ENCODE measurements at places on chromosomes 1 and 21.

DNA sequence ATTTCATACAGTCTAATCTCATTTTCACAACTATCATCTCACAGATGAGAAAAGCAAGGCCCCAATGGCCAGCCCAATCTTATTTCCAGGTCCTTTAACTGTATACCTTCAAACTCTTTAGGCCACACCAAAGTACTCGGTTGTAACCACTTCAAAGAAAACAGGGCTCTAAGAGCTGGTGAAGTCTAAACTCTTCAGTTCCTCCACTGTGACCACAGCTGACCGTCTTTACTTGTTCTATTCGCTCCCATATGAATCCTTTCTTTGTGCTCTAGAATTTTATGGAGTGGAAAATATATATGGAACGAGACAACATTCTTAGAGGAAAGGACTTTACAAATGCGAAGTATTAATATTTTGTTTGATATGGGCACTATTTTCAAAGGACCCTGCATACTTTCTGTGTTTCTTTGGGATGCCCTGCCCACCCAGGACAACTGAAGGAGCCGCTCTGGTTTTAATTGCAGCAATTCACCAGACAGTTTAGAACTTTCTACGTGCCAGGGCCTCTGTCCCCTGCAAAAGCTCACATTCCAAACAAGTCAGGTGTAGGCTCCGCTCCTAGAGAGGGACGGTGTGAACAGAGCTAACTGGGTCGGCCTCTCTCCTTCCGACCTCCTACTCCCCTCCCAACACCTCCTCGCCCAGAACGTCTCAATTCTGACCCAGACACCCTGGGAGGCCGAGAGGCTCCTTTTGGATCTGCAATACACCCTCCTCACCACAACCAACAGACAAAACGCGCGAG lies 15.7 kb downstream of the IER5 start:
- DNase-seq, result no peak

DNA sequence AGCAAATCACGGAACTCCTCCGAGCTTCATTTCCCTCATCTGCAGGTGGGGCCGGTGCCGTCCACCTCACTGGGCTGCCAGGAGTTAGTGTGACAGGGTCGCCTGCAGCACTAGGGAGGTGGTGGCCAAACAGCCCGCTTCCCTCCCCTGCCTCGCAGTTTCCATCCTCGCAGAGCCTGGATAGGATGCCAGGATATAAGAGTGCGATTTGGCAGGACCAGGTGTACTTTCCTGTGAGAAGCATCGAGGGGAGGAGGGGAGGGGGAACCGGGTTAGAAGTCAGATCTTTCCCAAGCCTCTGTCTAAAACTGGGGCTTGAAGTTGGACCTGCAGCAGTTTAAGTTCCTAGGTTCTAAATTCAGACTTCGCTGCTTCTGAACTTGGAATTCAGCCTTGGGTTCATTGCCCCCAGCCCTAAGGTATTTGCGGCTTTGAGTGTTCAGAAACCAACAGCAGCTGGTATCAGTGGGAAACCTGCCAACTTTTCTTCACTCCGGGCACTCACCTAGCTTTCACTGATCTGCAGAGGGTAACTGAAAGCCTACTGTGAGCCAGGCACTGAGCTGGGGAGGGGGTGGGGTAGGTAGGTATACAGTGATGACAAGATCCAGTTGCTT lies 1.7 kb upstream of the JUN start:
- DNase-seq, result no peak

- no peak for DNase-seq
These were observed 70.5 kb downstream of the IGSF21 start for GRCh38 chr1:18178111-18178510.

GRCh38 chr1:41175546-41175945 lies 66.6 kb downstream of the SCMH1 start:
- DNase-seq, result no peak

DNA sequence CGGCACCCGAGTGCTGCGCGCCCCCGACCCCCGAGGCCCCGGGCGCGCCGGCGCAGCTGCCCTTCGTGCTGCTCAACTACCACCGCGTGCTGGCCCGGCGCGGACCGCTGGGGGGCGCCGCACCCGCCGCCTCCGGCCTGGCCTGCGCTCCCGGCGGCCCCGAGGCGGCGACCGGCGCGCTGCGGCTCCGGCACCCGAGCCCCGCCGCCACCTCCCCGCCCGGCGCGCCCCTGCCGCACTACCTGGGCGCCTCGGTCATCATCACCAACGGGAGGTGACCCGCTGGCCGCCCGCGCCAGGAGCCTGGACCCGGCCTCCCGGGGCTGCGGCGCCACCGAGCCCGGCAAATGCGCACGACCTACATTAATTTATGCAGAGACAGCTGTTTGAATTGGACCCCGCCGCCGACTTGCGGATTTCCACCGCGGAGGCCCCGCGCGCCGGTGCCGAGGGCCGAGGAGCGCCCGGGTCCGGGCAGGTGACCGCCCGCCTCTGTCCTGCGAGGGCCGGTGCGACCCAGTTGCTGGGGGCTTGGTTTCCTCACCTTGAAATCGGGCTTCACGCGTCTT lies 49.0 kb downstream of the SIM2 start:
- DNase-seq, result no peak

GRCh38 chr1:202599669-202600431 lies 110.4 kb downstream of the SYT2 start:
- DNase-seq, result no peak

GRCh38 chr1:162910161-162910560 lies 49.2 kb upstream of the CCDC190 start:
- DNase-seq, result no peak

DNA sequence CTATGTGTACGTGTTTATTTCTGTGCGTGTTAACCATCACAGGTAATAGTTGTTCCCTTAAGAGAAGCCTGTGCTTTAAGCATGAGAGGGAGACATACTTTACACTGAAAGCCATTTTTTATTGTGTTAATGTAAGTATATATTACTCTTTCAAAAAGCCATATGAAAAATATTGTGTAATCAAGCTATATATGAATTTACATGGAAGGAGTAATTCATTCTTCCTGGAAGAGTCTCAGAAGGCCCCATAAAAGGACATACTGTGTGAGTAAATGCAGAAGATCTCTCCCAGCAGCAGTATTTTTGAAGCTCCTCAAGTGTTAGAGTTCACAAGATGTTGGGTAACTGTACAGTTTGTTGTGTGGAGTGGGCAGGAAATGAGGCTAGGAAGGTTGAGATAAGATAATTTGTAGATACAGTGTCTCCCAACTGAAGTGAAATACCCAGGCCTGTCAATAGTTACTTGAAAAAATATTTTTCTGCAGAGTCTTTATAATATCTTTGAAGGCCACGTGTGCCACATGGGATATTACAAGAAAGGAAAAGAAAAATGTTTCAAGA lies 138.3 kb downstream of the PTGER3 start:
- no peak for DNase-seq

DNA sequence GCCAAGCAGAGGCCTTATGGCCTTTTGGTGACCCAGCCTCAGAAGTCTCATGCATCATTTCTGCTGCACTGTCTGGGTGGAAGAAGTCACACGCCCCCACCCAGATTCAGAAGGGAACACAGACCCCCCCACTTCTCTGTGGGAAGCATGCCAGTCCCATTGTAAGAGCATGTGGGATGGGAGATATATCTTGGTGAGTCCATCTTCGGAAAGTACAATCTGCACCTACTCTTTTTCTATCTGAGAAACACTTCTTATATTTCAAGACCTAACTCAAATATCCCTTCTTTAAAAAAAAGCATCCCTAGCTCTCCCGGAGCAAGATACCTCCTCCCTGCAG lies 159.6 kb upstream of the FGGY start:
- no peak for DNase-seq

DNA sequence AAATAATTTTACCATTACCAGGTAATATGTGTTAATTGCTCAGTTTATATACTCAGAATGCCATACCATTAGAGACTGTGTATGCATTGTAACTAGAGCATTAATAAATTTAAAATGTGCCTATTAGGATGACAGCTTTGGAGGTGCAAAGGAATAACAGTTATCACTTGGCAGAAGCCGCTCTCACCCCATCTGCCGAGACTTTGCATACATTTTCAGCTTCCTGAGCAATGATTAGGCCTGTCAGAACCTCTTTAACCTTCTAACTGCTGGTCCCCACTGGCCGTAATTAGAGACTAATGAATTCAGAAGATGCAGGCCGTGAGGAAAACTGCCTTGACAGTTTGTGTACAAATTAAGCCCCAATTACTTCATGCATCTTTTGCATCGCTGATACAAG lies 158.0 kb upstream of the PROX1 start:
- no peak for DNase-seq

GRCh38 chr1:225699336-225699735 lies 46.4 kb upstream of the ENAH start:
- DNase-seq, result no peak

GRCh38 chr1:47709872-47710231 lies 272.0 kb downstream of the FOXD2 start:
- DNase-seq, result no peak

DNA sequence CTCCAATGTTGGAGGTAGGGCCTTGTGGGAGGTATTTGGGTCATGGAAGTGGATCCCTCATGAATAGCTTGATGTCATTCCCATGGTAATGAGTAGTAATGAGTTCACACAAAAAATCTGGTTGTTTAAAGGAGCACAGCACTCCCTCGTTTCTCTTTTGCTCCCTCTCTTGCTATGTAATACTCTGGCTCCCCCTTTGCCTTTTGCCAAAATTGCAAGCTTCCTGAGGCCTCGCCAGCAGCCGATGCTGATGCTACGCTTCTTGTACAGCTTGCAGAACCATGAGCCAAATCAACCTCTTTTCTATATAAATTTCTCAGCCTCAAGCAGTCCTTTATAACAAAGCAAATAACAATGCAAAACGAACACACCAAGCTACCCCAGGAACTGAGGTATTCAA lies 80.9 kb downstream of the LHX9 start:
- no peak for DNase-seq

- no peak for DNase-seq
These were observed 31.3 kb upstream of the ANGPTL7 start for GRCh38 chr1:11157867-11158266.

DNA sequence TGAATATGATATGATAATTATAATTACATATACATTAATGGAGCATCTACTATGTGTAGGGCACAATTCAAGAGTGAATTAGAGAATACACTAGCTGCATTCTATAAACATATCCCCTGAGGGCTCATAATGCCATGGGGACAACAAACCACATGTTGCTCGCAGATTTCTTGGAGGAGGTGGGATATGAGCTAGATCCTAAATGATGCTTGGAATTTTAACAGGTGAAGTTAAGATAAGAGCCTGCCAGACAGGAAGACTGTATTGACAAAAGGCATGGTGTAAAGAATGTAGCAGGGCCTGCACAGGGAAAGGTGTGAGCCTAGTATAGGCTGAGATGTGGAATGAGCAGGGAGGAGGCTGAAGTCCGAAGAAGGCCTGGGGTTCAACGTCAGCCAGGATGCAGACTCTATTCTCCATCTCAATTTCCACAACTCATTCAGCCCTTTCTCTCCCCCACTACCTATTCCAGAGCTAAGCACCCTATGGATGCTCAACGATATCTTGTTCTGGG lies 120.2 kb downstream of the ELAVL4 start:
- no peak for DNase-seq

DNA sequence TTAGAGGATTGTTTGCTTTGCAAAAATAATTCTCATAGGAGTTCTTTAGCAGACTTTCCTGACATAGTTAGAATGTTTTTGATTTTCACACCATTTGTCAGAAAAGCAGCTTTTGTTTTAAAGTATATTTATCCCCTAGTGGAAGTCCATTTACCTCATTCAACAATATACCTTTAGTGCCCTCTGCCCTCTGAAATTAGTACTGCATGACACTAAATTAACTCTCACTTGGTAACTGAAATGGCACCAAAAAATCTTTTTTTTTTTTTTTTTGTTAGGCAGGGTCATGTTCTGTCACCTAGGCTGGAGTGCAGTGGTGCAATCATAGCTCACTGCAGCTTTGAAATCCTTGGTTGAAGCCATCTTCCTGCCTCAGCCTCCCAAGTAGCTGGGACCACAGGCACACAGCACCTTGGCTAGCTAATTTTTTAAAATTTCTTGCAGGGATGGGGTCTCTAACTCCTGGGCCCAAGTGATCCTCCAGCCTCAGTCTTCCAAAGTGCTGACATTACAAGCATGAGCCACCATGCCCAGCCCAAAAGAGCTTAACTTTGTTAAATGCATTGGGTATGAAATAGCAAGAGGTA lies 13.6 kb downstream of the LRRC42 start:
- DNase-seq, result no peak

DNA sequence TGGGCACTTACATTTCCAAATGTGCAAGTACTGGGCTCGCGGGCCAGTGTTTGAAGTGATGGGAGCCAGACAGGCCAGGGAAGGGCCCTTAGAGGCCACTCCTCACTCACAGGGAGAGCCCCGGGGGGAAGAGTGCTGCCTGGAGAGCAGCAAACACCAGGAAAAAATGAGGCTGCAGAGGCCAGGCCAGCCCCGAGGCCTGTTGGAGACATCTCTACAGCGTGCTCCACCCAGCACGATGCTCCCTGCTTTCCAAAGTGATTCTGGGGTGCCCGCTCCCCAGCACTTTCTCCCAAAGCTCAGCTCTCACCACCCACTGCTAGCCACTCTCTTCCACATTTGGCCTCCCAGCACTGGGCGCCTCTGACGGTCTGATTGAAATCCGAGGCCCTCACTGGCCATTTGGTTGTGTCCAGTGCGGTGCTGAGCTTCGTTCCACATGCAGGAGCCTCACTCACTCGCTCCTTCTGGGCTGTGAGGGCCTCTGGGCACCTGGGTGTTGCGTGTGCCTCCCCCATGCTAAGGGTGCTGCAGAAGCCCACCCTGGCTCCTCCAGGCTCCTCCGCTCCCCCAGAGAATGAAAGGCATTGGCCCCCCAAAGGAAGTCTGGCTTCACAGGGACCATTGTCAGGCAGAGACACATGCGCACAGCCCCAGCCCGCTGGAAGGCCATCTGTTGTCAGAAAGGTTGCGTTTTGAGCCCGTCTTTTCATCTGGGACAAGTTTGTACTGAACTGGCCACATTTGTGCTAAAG lies 385.4 kb upstream of the VAMP3 start:
- DNase-seq, result no peak

- no peak for DNase-seq
These were observed 5.5 kb upstream of the FOXD2 start for GRCh38 chr1:47432071-47433036.

GRCh38 chr1:60813071-60813470 lies 269.3 kb upstream of the NFIA start:
- no peak for DNase-seq

DNA sequence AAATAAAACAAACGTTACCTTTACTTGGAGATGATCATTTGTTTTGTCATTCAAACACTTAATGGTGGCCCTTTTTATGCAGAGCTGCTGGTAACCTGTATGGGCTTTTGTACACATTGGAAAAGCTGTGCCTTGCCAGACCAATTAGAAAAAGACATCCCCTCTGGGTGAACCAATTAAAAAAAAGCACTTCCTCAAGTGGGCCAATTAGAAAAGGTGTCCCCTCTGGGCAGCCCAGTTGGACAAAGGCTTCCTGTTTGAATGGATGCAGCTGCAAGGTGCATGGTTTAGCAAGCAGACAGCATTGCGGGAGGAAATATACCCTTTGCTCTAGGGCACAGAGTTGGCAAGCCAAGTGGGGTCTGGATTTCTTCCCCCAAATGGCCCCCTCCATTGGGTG lies 21.6 kb downstream of the HUNK start:
- DNase-seq, result no peak

DNA sequence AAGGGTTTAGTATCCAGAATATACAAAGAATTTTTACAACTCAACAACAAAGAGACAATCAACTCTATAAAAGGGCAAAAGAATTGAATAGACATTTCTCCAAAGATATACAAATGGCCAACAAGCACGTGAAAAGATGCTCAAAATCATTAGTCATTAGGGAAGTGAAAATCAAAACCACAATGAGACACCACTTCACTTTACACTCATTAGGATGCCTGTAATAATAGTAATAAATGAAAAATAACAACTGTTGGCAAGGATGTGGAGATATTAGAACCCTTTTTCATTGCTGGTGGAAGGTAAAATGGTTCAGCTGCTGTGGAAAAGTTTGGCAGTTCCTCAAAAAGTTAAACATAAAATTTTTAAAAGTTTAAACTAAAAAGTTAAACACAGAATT lies 7.0 kb upstream of the ABCD3 start:
- DNase-seq, result no peak
